ENCODE measurements at places on chromosomes 3 and 15.

DNA sequence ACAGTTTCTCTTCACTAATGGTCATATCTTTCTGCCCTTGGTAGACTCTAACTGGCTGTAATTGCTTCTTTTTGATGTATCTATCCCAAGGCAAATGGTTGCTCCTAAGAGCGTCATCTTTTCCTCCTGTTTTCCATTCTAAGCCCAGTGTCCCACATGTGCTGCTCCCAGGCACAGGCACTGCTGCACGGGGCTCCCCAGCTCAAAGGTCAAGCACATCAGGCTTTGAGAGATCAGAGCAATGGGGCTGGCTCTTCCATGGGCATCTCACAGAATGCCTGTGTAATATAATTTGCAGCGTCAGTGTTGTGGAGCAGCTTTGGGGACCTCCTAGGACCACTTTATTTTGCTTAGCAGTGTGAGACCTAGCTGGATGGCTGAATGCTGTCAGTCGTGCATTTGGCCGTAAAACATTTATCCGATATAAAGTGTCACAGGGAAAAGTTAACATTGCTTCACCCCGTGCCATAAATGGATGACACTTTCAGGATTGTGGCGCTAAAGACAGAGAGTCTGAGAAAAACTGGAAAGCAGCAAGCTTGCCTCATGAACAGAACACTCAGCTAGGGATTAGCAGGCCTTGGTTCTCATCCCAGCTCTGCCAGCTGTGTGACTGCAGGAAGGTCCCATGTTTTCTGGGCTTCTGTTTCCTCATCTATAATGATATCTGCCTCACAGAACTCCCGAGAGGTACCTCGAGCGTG, 277.5 kb upstream of the TBL1XR1 start:
- no peak for DNase-seq

DNA sequence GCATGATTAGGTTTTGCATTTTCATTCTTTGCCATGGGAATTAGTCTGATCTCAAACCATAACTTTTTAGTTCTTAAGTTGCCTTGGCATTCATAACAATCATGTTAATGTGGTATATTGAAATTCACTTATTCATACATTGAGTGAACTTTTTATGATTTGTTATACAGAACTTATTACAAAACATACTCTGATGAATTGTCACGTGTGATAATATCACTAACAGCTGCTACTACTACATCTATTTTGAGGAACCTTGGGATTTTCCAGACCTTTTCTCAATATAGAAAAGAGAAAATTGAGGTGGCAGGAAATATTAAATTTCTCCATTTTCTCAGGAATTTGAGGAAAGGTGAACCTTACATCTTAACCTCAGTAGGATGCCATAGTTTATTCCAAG, 9.2 kb downstream of the LXN start:
- no peak for DNase-seq

GRCh38 chr3:169323578-169324451, 339.7 kb downstream of the MECOM start:
- no peak for DNase-seq

DNA sequence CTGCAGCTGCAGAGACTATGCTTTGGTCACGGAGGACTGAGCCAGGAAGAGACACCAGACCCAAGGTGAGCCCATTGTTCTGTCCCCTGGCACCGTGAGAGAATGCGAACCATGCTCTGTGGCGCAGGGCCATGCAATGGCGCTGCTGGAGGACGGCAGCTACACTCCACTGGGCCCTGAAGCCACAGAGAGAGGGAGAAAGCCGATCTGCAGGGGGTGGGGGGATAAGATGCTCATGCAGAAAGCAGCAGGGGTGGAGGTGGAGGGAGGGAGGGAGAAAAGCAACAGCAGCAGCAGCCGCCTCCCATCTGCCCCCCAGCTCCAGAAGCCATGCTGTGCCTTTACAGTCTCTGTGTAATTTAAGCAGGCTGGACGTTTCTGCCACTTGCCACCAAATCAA, 5.3 kb downstream of the BDH1 start:
- DNase-seq, result no peak

- no peak for DNase-seq
These were observed 95.4 kb downstream of the SRGAP3 start for GRCh38 chr3:9153904-9154619.

DNA sequence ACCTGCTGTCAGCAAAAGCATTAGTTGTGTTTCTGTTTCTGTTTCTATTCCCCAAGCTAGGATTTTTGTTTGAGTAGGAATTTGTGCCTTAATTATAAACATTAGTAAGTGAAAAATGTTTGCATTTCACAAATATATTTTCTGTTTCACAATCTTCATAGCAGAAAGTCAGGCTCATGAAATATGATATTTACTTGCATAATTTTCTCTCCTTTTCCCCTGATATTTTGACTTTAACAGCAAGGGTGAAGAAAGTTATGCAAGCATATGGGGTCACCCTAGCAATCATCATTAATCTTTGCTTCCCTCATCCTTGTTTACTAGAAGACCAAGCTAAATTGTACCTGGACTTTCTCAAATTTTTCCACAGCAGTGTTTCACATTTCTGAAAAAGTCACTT, 140.3 kb upstream of the SEMA6D start:
- no peak for DNase-seq

DNA sequence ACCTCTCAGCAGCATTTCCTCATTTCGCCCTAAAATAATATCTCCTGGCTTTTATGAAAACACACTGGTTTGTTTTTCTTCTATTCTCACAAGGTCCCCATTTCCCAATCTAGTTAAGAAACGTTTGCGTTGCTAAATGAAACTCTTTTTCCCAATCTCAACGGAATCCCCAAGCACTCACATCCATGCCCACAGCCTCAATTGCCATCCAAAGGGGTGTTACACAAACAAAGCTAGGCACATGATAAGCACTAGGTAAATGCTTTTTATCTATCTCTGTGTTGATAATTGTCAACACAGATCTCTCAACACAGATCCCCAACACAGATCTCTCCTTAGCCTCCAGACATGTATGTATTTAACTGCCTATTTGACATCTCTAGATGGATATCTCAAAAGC, 35.2 kb upstream of the TF start:
- DNase-seq, result no peak

GRCh38 chr15:100078511-100079220, 263.1 kb downstream of the ADAMTS17 start:
- DNase-seq, result no peak

- peak; percentile 45 for DNase-seq
These were observed at the start of gene DOCK3 for GRCh38 chr3:50674349-50675178. Gene DOCK3 (plus strand): TSS chr3:50674927. CDS start chr3:50675264, 337 bp downstream.

- DNase-seq, result peak; percentile 33
These were observed at the start of gene PDZRN3 for GRCh38 chr3:73624821-73625665. Gene PDZRN3 (minus strand): TSS chr3:73624941.

GRCh38 chr15:98541519-98541918, 106.8 kb upstream of the IGF1R start:
- DNase-seq, result no peak

- no peak for DNase-seq
These were observed 26.7 kb upstream of the MCF2L2 start for GRCh38 chr3:183455089-183455488.

GRCh38 chr3:62558549-62559112, 185.3 kb upstream of the FEZF2 start:
- no peak for DNase-seq

DNA sequence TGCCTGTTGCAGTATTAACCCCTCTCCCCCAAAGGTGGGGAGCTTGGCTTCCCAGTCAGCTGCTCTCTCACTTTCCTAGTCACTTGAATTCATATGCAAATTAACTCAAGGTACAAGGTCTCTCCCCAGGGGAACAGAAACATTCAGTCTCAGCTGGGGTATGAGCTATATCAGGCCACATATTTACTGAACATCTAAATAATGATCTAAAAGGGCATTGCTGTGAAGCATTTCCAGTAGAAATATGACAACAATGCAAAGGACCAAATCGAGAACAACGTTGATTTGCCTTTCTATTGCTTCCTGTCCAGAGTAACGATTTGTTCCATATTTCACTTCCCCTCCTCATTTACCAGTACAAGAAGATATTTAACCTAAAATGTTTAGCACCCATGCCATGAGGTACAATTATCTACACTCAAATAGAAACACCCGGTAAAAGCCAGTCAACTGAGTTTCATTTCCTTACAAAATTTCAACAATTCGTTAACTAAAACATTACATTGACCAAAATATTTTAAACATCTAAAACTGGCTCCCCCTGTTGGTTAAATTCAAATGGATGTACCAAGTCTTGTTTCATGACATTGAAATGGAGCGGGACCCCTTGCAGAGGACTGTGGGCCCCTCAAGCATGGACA, 36.5 kb upstream of the KLHL6 start:
- DNase-seq, result no peak
